ENCODE measurements at places on chromosomes 1 and 21.

GRCh38 chr21:42165901-42166300 lies 53.0 kb upstream of the ABCG1 start:
- DNase-seq, result no peak

DNA sequence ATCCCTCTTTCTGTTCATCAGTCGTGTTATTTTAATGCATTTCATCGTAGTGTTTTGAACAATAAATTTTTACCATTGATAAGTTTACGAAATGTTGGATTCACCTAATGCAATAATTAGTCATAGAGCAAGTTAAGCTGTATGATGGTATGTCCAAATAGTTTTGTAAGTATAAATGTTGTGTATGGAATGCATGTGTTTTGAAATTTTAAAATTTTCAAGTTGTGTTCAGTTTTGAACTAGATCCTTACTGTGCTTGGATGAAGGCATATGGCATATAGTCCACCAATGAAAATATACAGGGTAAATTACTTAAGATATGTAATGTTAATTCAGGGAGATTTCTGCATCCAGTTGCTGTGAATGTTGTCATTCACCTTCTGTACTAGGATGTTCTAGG lies 2.3 kb downstream of the ZMYM4 start:
- no peak for DNase-seq

DNA sequence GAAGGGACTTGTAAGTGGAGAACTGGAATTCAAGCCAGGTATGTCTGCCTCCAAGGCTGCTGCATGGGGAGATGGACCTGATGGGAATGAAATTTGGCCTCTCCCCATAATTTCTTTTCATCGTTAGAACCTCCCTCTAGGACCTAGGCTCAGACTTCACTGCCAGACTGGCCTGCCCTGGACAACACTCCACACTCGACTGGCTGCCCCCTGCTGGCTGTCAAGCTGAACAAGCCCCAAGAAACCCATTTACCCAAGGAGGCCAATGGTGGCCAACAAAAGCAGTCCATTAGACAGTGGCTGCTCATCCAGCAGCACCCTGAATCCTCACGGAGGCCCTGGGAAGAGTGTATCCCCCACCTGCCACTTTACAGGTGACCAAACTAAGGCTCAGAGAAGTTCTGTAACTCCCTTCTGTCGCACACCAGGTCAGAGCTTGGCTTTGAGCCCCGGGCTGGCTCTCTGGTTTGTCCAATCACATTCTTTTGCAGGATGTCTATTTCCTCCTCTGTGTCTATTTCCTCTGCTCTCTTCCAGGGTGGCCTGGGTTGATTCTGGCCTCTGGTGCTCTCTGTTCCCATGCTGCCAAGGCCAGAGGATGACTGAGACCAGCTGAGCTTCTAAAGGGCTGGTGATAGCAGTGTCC lies 3.8 kb downstream of the RNF186 start:
- DNase-seq, result peak; percentile 47

DNA sequence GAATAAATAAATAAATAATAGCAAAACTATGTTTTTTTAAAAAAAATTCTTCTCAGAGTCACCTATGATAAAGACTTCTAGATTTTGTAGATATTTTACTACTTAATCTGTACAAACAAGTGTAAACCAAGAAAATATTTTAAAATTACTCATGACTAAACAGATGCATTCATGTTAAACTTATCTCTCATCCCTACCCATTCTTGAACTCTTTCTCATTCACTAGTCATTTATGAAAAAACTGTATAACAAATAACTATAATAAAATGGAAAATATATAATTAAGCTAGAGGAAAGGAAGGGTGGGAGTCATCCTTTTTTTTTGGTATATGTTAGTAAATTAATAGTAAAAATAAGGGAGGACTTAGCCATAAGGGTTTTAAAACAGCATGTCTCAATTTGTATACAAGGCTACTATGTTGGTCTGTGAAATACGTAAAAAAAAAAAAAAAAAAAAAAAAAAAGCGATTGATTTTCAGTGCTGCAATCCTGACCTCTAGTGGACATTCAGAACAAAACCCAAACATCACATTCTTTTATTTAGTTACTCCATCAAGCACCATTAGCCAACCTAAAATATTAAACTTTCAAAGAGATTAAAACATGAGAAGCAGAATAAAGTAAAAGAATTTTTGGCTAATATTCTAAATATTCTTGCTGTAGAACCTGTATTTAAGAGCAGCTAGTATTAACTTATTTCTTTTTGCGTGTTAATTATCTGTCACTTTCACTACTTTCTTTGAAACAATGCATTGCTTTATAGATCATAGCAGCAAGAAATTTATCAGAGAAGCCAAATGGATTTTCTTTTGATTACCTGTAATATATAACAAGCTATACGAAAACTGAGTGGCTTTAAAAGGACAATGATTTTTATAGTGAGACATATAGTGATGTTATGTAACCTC lies 255.8 kb upstream of the CACYBP start:
- no peak for DNase-seq

DNA sequence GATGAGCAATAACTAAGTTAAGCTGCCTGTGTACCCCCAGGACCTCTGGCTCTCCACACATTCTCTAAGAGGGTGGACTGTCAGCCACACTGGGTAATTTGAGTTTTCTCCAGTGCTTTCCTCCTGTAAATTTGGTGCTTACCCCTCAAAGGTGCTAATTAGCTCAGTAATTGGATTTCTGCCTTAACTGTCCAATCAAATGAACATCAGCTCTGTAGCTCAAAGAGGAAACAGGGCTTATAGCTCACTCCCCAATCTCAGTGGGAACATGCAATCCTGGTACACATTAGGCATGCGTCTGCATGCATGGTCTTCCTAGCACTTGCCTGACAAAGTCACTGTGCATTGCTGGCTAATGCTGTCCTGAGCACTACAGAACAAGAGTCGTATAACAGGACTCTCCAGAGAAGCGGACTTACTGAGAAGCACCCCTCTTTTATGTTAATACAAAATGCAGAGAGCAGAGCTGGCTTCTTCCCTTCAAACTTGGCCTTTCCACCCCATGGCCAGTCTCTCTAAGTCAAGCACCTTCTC lies 110.1 kb downstream of the NTPCR start:
- DNase-seq, result no peak

GRCh38 chr1:230749150-230749549 lies 2.0 kb downstream of the CAPN9 start:
- DNase-seq, result no peak

DNA sequence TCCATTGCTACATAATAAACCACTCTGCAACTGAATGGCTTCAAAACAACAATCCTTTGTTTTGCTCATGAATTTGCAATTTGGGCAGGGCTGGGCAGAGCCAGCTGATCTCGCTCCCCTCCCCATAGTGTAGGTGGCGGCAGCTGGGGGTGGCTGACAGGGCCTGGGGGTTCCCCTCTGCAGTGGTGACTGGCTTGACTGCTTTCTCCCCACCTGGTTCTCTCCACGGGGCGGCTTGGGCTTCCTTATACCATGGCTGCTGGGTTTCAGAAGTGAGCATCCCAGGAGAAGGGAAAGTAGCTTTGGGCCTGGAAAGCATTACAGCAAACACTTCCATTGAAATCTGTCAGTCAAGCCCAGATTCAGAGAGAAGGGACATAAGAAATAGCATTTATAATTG lies 129.7 kb upstream of the ZBTB40 start:
- DNase-seq, result no peak

- no peak for DNase-seq
Observed at GRCh38 chr1:196779093-196779492, 4.5 kb downstream of the CFHR3 start.

- no peak for DNase-seq
Observed at GRCh38 chr1:198220428-198220827, 63.6 kb downstream of the NEK7 start.

DNA sequence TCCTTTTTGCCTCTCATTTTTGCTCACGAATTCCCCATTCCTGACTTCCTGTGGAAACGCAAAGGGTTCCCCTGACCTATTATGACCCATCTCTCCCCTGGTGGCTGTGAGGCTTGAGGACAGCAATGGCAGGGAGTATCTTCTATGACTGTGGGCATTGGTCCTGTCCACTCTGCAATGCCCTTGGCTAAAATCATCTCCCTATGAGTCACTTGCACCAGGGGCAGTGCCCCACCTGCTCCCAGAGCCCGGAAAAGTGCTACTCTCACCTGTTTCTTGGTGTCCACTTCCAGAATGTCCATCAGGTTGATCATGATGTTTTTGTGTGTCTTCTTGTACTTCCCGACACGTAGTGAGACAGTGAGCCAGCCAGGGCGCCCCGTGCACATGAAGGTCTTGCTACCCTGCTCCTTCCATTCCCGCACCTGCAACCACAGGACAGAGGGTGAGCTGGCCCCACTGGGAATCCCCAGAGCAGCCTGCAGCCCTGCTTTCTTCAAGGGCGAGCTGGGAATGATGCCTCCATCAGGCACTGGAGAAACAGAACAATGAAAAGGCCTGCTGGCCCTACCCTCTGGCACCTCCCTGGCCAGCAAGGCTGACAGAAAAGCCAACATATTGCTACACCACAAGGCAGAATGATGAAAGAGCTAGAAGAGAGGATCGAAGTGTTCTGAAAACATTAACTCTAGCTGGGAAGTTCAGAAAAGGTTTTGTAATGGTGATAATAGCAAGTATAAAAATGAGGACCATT lies 3.5 kb downstream of the DHCR24 start:
- no peak for DNase-seq

GRCh38 chr1:230293390-230293700 lies 132.8 kb downstream of the PGBD5 start:
- DNase-seq, result no peak

DNA sequence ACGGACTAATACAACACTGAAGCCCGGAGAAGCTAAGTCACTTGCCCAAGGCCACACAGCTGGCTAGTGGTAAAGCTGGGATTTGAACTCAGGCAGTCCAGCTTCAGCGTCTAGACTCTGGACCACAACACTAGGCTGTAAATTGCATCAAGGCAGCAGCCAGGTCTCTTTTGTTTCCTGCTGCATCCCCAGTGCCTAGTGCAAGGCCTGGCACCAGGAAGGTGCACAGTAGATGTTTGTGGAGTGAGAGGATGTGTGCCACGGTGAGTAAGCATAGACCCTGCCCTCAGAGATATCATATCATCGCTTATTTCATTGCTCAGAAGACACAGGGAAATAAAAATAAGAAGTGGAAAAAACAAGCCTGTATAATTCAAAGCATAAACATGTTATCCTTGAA lies 40.9 kb downstream of the IGSF21 start:
- DNase-seq, result no peak

DNA sequence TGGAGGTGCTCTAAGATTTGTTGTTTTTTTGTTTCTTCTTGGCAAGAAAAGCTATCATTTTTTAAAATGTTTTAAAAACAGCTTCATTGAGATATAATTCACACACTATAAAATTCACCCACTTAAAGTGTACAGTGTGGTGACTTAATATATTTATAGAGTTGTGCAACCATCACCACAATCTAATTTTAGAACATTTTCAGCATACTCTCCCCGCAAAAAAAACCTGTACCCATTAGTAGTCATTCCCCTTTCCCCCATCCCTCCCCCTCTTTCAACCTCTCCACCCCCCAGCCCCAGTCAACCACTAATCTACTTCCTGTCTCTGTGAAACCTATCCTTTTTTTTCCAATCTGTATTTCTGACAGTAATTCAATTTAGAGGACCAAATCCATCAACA lies 30.6 kb downstream of the ZC3H11B start:
- DNase-seq, result no peak

- DNase-seq, result no peak
Observed at GRCh38 chr1:178328728-178329127, 168.0 kb downstream of the CLEC20A start.

- DNase-seq, result no peak
Observed at GRCh38 chr1:231679109-231679508, 52.5 kb downstream of the DISC1 start.

GRCh38 chr1:114286179-114286578 lies 132.5 kb upstream of the SYT6 start:
- DNase-seq, result no peak

- no peak for DNase-seq
Observed at GRCh38 chr21:17780539-17780938, 38.6 kb downstream of the C21orf91 start.

DNA sequence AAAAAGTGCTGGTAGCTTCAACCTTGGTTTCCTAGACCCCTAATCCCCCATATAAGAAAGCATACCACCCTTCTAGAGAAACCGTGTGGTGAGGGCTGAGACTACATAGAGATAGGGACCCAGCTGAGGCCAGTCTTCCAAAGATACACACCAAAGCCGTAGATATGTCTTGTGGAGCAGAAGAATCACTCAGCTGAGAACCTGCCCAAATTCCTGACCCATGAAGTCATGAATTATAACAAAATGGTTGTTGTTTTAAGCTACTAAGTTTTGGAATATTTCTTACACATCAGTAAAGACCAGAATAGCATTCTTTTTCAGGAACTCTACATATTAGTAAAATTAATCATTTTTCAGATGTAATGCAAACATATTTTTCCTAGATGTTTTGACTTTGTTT lies 3.3 kb upstream of the SNRPE start:
- DNase-seq, result no peak

- no peak for DNase-seq
Observed at GRCh38 chr1:10874351-10874750, 77.9 kb upstream of the CASZ1 start.

GRCh38 chr1:155279268-155279667 lies 2.0 kb downstream of the HCN3 start:
- no peak for DNase-seq

DNA sequence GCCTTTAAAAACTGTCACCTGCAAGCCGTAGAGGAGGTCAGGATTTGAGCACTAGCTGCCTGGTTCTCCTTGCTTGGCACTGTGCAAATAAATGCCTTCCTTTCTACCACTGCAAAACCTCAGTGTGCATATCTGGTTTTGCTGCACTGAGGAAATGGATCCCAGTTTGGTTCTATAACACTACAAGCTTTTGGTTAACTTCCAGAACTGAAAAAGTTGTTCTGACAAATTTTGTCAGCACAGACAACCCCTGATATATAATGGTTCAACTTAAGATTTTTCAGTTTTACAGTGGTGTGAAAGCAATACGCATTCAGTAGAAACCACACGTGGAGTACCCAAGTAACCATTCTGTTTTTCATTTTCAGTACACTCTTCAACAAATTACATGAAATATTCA lies 29.8 kb upstream of the GALNT2 start:
- DNase-seq, result no peak

GRCh38 chr1:192588546-192588945 lies 13.0 kb downstream of the RGS1 start:
- DNase-seq, result no peak

- no peak for DNase-seq
Observed at GRCh38 chr1:101992821-101993575, 3.7 kb downstream of the OLFM3 start.

DNA sequence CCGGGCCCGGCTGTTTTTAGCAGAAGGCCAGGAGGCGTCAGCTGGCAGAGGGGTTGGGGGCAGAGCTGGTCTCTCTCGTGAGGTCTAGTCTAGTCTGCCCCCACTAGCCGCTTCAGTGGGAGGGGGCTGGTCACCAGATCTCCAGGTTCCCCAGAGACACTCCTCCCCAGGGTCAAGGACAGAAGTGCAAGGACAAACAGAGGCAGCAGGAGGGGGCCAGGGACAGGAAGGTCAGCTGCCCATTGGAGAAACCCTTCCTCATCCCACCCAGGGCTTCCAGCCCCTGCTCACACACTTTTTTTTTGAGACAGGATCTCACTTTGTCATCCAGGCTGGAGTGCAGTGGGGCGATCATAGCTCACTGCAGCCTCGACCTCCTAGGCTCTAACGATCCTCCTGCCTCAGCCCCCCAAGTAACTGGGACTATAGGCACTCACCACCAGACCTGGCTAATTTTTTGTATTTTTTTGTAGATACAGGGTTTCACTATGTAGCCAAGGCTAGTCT lies 10.0 kb downstream of the FAM229A start:
- DNase-seq, result no peak

Data from stimulated activated CD4-positive, alpha-beta T cell treated with anti-CD3 and anti-CD28 coated beads, Interleukin-12 subunit alpha, Interleukin-12 subunit beta, amount 100 ng/mL, for 24 hours (primary cell).